ENCODE measurements at places on chromosomes 11 and 22.

- no peaks in the 10 kb centered on the region for H3K4me1 ChIP-seq
- DNase-seq = no peak
- no peak overlapping the region for H3K4me3 ChIP-seq
- no peaks in the 10 kb centered on the region for H3K27me3 ChIP-seq
- H3K36me3 ChIP-seq = no peaks in the 10 kb centered on the region
Observed at GRCh38 chr11:120899720-120900119, 124.2 kb upstream of the TBCEL start.

GRCh38 chr11:64268893-64269539 is 15.4 kb downstream of the BAD start:
- H3K4me3 ChIP-seq = peak overlapping the region; percentile 96
- peaks cover 22% of the 10 kb centered on the region for H3K4me1 ChIP-seq
- peak; percentile 32 for DNase-seq
- H3K27ac ChIP-seq = peak overlapping the region; percentile 86

GRCh38 chr11:50394017-50394416 is 361.3 kb downstream of the OR4C45 start:
- H3K27me3 ChIP-seq = no peaks in the 10 kb centered on the region
- no peak overlapping the region for H3K4me3 ChIP-seq
- H3K36me3 ChIP-seq = no peaks in the 10 kb centered on the region
- no peak overlapping the region for H3K27ac ChIP-seq
- no peak for DNase-seq
- no peaks in the 10 kb centered on the region for H3K4me1 ChIP-seq

- DNase-seq = no peak
- no peak overlapping the region for H3K4me3 ChIP-seq
- H3K27me3 ChIP-seq = no peaks in the 10 kb centered on the region
- no peak overlapping the region for H3K27ac ChIP-seq
- H3K4me1 ChIP-seq = no peaks in the 10 kb centered on the region
Observed at GRCh38 chr11:47325271-47326041, 27.0 kb downstream of the MYBPC3 start.

Data from CD8-positive, alpha-beta memory T cell (primary cell).